Forelimb muscle (tissue), 1 donor: ENCODE measurements at places on chromosomes 16 and 17. TPM values are rescaled to one million over a fixed set of nuclear protein-coding genes. Genes with fewer than 3 reads are reported as not detected.

The KRTAP2-3 gene
- not detected for polyA plus RNA-seq

The RABEP1 gene
- polyA plus RNA-seq = 56.7 TPM

The C17orf50 gene
- not detected for polyA plus RNA-seq

The SLC5A2 gene
- 6.2 TPM for polyA plus RNA-seq

The SLFN12L gene
- polyA plus RNA-seq = not detected

The ZSWIM7 gene
- 37.5 TPM for polyA plus RNA-seq

The KRT33B gene
- polyA plus RNA-seq = not detected
